H4 (cell line): ENCODE measurements at places on chromosomes 6 and 20. TPM values are rescaled to one million over a fixed set of nuclear protein-coding genes. Genes with fewer than 3 reads are reported as not detected.

The PDRG1 gene
- 4.4 and 6.2 TPM in 2 replicates for total RNA-seq

The RIPPLY2 gene
- total RNA-seq: not detected in 2 replicates

The MATN4 gene
- not detected in 2 replicates for total RNA-seq

The ABHD16B gene
- total RNA-seq: not detected in 2 replicates

The HLA-DMB gene
- 4.5 and 4.6 TPM in 2 replicates for total RNA-seq

The PYGB gene
- 39.4 and 41.1 TPM in 2 replicates for total RNA-seq

The BPIFB2 gene
- total RNA-seq: not detected in 2 replicates

The GMNN gene
- 67.2 and 75.9 TPM in 2 replicates for total RNA-seq

DNA sequence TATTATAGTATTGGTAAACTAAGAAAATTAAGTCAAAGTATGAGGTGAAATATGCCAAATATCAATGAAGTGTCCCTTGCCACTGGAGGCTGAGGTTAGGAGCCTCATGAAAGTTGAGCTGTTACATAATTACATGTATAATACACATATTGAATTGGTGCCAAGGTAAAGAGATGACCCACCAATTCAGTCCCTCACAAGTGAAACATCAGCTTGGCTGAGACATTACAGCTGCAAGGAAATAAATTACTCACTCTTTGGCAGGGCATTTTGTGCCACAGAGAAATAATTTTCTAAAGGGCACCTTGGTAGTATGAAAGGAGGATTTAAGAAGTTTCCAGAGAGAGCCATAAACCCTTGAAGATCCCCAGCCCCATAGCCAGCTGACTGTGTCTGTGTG lies 127.4 kb downstream of the ADGRG6 start:
- DNase-seq: no peak

DNA sequence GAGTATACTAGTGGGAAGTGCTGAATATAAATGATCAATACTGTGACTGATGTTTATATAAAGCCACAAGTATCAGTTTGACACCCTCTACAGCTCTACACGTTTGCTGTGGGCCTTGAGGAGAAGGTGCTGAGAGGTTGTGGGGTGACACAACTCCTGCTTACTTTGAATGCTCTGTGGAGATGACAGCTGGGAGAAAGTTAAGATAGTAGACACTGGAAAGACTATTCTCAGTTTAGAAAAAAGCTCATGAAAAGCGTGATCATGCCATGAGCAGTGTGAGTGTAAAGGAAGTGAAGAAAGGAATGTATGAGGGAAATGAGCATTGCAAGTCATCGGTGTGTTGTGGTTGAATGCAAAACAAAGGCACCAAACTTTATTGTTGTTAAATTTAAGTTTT lies 215.8 kb downstream of the UTRN start:
- no peak for DNase-seq

- DNase-seq: no peak
These were observed 18.0 kb upstream of the PACSIN1 start for GRCh38 chr6:34447910-34448309.

DNA sequence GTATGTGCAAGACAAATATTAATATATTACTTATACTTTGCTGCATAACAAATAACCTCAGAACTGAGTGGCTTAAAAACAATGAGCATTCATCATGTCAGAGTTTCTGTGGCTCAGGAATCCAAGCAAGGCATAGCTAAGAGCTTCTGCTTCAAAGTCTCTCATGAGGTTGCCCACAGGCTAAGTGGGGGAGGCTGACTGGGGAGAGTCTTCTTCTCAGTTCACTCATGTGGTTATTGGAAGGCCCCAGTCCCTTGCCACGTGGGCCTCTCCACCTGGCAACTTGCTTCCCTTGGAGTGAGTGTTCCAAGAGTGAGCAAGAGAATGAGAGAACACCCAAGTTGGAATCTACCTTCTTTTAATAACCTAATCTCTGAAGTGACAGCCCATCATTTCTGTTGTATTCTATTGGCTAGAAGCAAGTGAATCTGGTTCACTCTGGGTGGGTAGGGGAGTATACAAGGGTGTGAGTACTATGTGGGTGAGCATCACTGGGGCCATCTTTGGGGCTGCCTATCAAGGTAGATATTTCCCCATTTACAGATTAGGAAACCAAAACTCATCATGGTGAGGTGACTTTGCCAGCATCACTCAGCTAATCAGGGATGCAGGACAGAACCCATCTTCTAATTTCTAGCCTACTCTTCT lies 36.0 kb downstream of the DNAH8 start:
- DNase-seq: no peak

- DNase-seq: peak; percentile 74
These were observed 5.3 kb upstream of the COL12A1 start for GRCh38 chr6:75210885-75211739.

GRCh38 chr6:111871207-111871606 lies 2.0 kb downstream of the FYN start:
- DNase-seq: no peak

GRCh38 chr6:144769142-144769541 lies 484.0 kb downstream of the UTRN start:
- DNase-seq: no peak

DNA sequence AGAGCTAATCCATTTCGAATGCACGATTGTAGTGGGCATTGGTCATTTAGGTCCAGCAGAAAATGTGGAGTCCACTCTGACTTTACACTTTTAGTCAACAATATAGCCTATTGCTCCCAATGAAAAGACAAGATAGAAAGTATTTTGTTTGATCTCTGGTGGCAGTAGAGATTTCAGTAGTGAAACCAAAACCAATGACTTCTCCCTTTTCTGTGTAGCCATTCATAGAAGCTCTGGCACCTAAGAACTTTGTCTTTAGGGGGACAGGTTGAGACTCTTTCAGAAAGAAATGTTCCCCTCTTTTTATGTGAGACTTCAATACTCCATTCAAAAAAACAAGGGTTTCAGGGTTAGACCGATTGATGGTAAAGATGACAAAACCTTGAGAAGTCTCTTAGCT lies 510.8 kb upstream of the POU3F2 start:
- no peak for DNase-seq

DNA sequence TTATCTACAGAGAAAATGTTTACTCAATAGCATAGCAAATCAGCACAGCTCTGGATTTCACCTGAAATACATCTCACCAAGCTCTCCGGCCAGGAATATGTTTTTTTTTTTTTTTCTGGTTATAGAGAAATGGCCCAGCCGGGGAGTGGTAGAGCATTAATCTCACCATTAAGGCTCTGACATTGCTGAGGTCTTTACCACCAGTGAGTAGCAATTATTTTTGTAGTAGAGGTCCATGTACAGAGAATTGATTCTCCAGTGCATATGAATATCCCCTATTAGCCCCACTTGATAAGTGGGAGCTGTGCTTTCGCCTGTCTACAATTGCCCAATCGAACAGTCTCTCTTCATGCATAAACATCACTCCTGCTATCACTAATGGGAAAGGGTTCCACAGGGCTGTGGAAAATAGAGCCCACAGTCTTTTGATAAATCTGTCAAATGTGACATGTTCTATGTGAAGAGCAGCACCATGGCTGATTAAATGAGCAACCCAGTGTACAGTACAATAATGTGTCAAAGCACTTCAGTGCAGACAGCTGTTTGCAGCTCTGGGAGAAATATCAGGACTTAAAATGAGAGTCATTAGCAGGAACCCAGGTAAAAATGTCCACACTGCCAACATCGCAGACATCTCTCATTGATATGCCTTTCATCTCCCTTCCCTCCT lies 227.1 kb upstream of the ID4 start:
- DNase-seq: no peak

DNA sequence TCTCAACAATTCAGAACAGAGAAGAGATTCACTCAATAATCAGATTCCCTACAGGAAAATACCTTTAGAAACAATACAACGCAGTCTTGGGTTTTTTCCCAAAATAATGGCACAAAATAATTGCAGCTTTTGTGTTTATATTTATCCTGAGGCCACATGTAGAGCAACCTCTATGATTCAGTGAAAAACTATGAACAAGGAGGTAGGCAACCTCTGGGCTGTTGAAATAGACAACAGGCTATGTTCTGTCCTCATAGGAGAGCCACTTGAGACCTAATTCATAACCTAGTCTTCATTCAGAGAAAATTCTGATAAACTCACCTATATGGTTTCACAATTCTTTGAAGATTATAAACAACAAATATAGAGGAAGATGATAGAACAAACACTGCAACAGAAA lies 118.3 kb downstream of the KHDC1L start:
- no peak for DNase-seq

- DNase-seq: no peak
These were observed 167.5 kb downstream of the TMEM242 start for GRCh38 chr6:157155804-157156203.

DNA sequence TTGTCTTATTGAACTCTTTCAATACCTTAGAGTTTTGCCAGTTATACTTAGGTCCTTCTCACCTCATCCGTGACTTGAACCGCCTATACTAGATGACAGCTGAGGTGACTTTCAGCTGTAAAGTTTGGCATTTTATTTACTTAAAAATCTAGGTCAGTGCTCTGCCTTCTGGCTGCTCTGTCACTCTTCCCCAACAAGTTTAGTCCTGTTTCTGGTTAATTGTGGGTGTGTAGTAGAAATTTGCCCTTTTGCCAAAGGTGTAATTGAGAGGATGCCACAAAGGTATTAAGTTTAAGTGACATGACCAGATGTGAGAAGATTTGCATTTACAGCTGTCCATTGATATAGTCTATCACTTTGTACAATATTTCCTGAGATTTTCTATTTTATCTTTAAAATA lies 106.2 kb downstream of the FARS2 start:
- DNase-seq: no peak

GRCh38 chr6:53483423-53484353 lies 61.2 kb downstream of the GCLC start:
- no peak for DNase-seq

DNA sequence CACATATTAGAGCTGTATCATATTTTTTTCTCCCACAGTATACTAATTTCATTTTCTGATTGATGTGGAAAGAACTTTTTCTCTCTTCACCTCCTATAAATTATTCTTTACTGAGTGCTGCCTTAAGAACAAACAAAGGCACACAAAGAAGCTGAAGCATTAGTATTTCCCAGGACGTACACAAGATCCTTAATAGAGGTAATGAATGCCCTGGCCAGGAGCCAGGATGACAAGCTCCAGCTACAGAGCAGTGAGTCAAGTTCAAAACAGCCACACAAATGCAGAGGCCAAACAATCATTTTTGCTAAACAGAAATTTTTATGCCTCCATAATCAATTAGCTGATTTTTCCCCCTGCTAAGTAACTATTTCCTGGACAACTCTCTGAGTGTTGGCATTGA lies 639.6 kb downstream of the EPHA7 start:
- peak; percentile 4 for DNase-seq

GRCh38 chr20:16111172-16111832 lies 461.9 kb downstream of the KIF16B start:
- no peak for DNase-seq

DNA sequence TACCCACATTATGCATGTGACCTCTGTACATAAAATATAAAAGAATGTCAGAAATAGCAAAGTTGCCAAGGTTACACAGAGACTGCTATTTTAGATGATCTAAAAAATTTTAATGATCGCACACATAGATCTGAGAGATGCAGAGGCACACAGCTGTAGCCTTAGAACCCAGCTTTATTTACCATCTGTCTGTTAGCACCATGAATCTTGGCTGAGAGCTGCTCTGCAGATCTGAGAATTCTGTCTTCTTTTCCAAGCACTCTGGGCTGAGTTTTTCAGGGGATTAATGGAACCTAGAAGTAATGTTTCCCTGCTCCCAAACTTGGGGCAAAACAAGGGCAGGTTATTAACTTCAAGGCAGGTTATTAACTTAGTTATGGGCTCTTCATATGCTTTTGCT lies 248.7 kb upstream of the JAG1 start:
- DNase-seq: no peak

- peak; percentile 37 for DNase-seq
These were observed 91.9 kb downstream of the FOXF2 start for GRCh38 chr6:1481286-1481685.

DNA sequence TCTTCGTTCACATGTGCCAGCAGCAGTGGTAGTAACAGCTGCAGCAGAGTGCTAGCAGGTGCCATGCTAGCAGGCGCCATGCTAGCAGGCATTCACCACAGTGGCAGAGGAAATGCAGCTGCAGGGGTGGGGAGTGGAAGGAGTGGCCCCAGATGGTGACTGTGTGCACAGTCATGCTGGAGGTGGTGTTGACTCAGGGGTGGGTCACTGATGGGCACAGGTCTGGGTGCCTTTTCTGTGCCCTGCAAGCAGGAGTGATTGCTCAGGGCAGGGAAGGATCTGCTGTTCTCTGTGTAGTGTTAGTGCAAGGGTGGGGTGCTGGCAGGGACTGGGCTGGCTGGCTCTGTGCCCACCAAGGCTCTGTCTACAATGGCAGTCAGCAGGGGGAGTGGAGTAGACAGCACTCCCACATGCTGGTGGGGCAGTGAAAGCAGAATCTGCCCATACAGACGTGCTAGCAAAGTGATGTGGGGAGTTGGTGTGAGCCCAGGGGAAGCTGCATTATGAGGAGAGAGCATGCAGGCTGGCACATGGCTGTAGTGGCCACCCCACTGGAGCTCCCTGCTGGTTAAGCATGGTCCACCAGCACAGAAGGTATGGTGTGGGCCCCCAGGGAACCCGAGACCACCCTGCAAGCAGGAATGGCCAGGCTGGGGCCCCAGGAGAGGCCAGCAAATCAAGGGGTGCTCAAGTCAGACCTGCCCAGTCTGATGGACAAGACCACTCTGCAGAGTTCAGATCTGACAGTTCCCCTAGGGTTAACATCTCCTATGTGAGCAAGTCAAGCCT lies 11.4 kb upstream of the TSPYL4 start:
- no peak for DNase-seq

DNA sequence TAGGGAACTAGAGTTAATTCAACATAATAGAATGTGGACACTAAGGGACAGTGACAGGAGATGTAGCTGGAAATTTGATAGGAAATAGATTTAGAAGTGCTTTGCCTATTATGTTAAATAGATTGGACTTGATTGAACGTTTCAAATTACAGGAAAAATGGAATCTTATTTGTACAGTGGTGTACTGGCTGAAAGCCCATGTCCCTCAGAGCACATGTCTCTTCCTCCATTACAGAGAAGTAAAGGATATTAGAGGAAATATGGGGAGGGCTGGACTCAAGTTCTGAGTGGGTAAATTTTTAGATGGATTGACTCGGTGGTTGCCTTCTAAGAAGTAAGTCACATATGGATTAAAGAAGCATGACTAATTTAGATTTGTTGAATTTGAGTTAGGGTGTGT lies 11.4 kb downstream of the PKIB start:
- DNase-seq: no peak

GRCh38 chr6:125789167-125789566 lies 1.6 kb upstream of the NCOA7 start:
- DNase-seq: no peak

DNA sequence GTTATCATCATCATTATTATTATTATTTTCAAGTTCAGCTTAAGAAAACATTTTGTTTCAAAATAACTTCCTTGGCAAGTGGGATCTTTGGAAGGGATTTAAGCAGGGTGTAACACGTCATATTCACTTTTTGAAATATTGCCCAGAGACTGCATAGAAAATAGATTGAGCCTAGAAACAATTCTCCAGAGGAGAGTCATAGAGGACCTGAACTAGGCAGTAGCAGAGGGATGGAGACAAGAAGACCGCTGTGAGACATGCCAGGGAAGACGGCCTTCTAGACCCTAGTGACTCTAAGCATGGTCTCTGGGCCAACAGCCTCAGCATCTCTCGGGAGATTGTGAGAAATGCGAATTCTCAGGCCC lies 55.5 kb downstream of the EDN1 start:
- no peak for DNase-seq
